ENCODE measurements at places on chromosomes 12 and 14.

DNA sequence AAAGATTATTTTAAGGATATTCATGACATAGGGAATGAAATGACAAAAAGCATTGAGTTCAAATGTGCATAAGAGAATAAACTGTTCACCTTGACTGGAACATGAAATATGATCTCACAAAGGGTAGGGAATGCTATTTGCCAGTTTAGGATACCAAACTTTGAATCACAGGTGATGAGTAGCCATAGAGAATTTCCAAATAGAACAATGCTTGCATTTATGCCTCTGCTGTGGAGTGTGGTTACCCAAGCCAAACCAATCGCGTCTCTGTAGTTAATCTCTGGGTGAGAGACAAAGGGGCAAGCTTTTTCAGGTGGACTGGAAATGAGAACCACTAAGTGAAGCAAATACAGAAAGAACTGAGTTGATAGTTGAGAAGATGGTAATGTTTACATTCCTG lies 371.1 kb upstream of the RPL10L start:
- no peak for DNase-seq

GRCh38 chr14:29301571-29301970 lies 535.0 kb downstream of the FOXG1 start:
- no peak for DNase-seq

GRCh38 chr12:20593611-20594010 lies 101.5 kb upstream of the SLCO1C1 start:
- DNase-seq: no peak

- no peak for DNase-seq
These were observed 193.7 kb upstream of the LRIG3 start for GRCh38 chr12:59113831-59114615.

DNA sequence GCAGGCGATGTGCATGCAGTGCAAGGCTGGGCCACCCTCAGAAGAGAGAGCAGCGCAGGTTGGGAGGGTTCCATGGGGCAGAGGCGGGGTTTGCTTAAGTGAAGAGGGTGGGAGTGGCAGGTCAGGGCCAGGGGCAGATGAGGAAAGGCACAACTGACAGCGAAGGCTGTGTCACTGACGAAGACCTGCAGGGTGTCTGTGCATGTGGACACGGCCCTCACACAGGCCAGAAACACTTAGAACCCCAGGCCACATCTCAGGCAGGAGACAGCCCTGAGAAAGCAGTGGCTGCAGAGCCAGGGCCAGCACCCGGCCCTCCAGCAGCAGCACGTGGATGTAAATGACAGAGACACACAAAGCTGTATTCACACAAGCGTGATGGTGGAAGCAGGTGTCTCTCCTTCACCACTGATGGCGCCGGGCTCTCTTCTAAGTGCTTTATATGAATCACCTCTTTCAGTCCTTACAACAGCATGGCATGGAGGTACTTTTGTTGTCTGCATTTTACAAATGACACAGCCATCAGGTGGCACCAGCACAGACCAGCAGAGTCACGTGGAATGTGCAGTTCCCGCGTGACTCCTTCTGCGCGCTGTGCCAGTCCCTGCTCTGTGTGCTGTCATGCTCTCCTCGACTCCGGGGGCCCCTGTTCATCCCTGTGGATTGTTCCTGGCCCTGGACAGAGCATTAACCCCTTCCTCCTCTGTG lies 54.6 kb downstream of the TSPAN11 start:
- no peak for DNase-seq

DNA sequence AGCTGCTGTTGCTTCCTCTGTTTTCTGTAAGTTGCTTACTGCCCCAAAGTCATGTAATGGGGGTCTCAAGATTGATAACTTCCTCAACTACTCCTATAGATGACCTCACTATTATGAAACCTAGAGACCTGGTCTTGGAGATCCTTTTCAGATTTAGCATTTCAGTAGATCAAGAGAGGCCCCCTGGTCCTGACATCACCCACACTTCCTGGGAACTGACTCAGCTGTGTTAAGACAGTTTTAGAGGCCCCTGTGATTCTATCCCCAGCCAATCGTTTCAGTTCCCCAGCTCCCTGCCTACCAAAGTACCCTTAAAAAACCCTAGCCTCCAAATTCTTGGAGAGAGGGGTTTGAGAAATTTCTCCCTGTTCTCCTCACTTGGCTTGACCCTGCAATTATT lies 9.2 kb upstream of the ARG2 start:
- DNase-seq: no peak

- no peak for DNase-seq
These were observed 57.8 kb upstream of the ACTN1 start for GRCh38 chr14:69036757-69037506.

GRCh38 chr12:9148926-9149325 lies 33.2 kb upstream of the A2M start:
- DNase-seq: no peak

- no peak for DNase-seq
These were observed 92.7 kb downstream of the PAH start for GRCh38 chr12:102824218-102824835.

DNA sequence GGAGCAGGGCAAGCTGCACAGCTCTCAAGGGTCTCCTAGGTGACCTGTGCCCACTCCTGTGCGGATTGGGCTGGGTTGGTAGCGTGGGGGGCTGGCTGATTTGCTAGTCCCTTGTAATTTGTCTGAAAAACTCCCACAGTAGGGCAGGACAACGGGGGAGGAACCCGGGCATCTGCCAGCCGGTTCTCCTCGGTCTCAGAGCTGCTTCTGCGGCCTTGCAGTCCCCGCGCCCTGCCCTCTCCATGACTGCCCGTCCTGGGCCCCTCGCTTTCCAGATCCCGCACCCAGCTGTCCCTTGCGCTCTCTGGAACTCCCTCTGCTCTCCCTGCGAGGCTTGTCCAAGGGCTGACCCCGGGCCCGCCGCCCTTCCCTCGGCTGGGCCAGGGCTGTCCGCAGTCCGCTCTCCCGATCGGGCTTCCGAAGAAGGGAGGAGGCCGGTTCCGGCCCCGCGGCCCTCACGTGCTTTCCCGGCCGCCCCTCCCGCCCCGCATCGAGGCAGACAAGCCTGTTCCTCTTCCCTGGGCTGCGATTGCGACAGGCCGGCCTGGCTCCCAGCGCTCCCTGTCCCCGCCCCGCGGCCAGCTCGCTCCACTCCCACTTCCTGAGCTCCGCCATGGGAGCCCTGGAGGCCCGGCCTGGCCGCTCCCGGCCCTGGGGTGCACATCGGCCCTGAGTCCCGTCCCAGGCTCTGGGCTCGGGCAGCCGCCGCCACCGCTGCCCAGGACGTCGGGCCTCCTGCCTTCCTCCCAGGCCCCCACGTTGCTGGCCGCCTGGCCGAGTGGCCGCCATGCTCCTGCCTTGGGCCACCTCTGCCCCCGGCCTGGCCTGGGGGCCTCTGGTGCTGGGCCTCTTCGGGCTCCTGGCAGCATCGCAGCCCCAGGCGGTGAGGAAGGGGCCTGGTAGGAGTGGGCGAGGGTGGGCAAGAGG lies at the start of gene LTBR:
LTBR (plus strand) TSS at position 591 of the 927 bp plus-strand sequence; CDS start at position 788, 197 bp downstream.
- no peak for DNase-seq

DNA sequence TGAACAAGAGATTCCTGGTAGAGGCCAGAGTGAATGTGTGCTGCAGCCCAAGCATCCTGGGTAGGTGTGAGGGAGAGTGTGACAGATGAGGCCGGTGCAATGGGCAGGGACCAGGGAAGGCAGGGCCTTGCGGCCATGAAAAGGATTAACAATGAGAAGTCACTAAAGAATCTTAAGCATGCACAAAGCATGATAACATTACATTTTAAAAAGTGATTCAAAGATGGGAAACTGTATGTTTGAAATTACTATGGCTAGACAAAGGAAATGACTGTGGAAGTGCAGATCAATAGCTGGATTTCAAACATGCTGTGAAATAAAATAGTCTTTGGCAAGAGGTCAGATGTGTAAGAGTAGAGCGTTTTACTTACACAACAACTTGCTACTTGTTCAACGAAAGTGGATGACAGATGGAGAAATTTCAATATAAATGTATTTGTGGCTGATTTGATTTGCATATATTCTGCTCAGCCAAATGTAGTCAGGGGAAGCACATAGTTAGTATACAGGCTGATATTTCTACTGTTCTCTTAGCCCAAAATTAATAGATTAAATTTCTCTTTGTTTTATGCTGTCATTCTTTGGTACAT lies 175.5 kb downstream of the CCDC59 start:
- DNase-seq: no peak

DNA sequence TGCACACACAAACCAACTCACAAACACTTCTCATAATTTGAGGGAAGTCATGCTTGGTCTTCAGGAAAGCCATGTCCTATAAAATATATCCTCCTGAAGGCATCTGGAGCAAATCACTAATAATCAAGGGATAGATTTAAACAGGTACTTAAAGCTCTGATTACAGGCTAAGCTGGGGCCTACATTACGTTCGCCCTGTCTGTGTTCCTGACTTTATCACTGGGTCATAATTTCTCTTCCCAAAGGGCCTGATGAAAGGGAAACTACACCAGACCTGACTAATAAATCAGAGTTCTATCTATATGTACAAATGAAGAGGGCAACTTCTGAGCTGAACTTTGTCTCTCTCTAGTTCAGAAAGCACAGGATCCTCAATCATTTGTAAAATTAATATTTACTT lies 43.9 kb upstream of the RASSF8 start:
- DNase-seq: no peak

DNA sequence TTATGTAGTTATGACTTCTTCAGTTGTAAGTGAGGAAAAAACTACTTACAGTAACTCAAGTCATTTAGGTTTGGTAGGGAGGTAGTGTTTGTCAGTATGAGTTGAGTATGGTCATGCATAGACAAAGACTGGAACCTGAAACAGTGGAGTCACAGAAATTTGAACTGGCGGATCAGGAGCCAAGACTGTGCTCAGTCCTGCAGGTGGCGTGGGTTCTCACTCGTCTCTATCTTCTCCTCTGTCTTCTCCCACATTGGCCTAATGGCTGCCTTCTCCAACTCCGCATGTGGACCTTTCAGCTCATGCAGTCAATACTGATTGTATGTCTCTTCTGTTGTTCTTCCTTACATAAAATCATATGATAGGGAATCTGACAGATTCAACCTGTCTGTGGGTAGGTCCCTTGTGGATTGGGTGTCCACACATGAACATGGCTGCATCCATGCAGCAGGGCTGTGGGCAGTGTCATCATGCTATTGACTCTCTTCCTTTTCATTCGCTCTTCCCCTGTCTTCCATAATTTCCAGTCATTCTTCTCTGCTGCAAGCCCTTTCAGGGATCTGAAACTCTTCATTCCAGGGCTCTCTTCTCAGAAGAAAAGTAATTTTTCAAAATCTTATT lies 78.8 kb upstream of the NEDD1 start:
- no peak for DNase-seq

GRCh38 chr12:105567061-105567460 lies 236.6 kb downstream of the C12orf75 start:
- DNase-seq: no peak

DNA sequence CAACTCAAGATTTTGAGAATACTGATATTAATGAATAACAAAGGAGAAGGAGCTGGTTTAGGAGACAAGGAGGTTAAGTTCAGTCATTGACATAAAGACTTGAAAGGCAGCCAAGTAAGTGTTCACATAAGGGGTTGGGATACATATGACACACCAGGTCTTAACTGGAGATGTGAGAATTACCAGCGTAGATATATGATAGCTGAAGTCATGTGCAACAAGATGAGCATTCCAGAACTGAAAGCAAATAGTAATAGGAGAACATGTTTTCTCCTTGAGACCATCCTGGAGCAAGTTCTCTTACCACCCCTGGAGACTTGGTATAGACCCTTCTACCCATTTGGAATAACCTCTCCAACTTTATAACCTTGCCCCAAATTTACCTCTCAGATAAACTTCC lies 43.3 kb upstream of the NPFF start:
- DNase-seq: no peak

DNA sequence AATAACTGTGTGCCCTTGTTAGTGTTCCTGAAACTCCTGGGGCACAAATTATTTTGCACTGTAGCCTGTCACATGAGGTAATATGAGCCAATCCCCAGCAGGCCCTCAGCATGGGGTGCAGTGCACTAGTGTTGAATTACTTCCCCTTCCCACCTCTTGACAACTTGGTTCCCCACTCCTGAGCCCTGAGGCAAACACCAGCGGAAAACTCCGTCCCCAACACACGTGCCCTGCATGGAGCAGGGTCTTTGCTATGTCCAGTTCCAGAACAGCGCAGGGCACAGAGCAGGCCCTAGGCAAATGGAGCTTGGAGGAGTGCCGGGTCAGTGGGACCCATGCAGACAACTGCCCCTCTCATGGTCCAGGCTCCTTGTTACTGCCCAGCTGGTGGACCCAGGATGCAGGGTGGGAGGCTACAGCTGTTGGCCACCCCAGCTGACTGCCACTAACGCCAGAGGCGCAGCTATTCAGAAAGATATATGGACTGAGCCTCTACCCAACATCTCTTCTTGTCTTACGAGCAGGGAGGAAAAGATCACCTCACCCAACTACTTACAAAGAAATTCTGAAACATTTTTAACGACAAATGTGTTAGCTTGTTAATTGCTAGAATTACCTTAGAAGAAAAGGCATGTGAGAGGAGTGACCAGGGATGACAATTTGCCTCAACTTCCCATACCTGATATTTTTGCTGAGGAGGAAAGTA lies 71.6 kb downstream of the NT5DC3 start:
- no peak for DNase-seq

DNA sequence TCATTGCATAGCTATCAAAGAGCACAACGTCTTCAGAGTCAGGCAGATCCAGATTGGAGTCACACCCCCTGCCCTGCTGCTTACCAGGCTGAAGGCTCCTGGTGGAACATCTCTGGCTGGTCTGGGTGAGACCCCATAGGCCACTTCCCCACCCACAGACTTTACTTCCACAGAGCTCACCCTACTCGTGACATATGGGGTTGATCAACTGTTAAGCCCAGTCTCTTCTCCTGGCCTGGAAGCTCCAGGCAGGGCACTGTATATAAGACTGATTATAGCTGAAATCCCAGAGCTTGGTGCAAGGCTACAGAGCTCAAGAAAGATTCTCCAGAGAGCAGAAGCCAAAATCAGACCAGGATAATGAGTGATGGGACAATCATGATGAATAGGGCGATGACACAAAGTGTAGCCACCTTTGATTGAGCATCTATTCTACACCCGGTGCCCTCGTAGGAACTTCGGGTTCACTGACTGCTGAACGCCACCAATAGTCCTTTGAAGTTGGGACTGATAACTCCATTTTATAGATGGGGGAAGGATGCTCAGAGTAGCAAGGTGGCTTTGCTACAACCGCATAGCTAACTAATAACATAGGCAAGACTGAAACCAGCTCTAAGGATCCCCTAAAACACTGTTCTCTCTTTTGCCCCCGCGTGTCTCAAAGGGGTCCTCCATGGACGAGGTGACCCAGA lies 287.8 kb downstream of the BCL11B start:
- no peak for DNase-seq

DNA sequence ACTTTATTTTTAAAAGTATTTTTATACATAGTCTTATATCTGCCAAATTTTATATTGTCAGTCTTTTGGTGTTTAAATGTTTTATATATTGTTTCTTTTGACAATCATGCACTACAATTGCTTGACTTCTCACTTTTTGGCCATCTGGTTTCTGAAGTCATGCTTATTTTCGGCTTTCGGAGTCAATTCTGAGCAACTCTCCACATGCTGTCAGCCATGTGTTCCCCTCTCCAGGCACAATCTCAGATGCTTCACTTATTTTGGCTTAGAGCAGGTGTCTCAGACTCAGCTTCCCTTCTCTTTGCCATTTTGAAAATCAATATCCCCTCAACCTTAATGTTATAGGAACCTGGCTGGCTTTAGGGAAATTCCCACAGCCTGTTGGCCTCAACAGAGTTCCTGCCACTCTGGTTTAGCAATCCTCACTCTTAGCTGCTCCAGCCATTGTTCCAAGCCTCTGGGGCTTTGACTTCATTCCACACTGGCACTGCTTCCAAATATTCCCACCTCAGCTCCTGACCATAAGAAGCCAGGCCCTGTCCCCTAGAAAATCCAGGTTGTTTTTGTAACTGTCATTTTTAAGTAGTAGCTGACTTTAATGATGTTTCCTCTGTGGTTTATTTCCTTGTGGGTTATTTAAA lies 125.5 kb upstream of the FAR2 start:
- no peak for DNase-seq

All from activated naive CD4-positive, alpha-beta T cell (primary cell).